NCI-H1417 (cell line): ENCODE measurements at places on chromosomes 12 and 14.

DNA sequence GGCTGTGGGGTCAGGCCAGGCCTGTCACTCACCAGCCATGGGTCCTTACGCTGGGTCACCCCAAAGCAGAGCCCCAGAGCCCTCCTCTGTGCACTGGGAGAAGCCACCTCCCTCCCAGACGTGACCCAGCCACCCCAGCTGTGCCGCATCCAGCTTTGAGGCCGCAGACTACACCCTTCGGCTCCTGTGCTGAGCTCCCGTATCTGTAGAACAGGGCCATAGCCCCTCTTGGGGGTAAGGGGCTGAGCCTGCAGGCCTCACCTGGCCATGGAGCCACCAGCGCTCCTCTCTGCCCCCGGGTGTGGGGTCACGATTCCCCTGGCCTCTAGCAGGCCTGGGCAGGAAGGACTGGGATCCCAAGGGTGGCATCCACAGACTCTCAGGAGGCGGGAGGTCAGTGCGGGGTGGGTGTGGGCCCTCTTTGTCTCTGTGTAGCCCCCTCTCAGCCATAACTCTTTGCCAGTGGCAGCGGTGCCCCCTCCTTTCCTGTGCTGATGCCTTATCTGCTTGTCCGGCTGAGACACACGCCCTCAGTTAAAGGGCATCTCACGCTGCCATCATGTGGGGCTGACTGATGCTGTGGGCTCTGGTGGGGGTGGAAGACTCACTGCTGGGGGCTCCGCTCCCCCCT, 16.3 kb downstream of the ASPG start:
- DNase-seq = no peak

DNA sequence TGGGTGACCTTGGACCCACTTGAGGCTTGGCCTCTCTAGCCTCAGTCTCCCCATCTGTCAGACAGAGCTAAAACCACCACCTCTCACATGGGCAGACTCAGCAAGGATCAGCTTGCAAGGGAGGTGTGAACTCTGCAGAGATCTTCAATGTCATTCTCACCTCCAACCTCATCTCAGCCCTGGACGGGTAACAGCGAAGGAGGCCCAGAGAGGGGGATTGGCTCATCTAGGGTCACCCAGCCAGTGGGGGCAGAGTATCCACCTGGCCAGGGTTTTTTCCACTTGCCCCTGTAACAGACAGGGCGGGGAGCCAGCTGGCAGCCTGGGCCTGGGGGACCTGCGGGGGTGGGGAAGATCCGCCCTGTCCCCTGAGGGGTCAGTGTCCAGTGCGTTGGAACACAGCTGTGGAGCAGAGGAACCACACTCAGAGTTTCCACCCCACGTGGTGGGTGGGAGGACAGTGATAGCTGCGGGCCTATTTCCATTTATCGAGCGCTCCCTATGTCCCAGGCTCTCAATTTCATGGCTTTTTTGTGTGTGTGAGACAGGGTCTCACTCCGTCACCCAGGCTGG, 27.4 kb downstream of the DTX1 start:
- no peak for DNase-seq

GRCh38 chr12:122866950-122867607, 28.8 kb downstream of the VPS37B start:
- DNase-seq = no peak

DNA sequence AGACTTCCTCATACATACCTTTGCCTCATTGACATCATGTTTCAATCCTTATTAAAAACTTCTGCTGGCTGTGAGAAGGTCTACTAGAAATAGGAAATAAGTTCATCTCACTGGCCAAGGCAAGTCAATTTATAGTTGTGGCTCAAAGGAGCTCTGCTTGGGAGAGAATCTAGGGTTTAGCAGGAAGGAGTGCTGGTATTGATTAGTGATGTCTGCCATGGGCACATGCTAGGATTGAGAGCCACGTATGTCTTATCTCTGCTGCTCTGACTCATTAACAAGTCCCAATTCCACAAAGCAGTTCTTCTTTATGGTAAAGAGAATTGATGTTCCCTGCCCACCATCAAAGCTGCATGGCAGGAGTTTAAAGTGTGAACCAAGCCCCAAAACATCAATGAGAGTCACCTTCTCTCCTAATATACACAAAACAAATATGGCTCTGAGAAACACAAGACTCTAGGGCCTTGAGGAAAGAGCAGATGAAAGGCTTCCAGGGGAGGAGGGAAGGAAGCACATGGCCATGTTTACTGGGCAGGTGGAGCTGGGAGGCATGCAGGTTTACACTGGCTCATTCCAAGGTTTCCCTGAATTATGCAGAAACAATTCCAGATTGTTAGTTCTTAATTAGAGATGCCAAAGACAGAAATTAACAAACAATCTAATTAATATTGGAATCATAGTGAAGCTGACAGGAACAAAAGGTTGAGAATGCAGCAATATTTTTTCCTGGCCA, 931.9 kb upstream of the TMEM132C start:
- no peak for DNase-seq

DNA sequence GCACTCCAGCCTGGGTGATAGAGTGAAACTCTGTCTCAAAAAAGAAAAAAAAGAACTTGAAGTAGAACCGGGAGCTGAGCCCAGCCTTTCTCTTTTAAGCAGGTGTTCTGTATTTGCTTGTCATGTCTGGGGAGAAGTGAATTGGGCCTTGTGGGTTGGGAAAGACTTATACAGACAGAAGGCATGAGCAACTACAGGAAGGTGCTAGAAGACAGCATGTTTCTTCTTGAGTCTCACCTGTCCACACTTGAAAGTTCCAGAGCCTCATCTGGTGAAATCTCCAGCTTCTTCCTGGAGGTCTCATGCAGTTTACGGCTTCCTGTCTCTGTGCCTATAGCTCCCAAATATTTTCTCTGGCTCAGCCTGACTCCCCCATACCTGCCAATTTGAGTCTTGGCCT, 2.5 kb downstream of the PGAM5 start:
- DNase-seq = no peak
